ENCODE measurements at places on chromosomes 3 and 15. TPM values are rescaled to one million over a fixed set of nuclear protein-coding genes. Genes with fewer than 3 reads are reported as not detected.

Gene ACVR2B
- total RNA-seq, result 9.1 TPM

Gene COX5A
- total RNA-seq, result 241 TPM

Gene NR2E3
- total RNA-seq, result not detected

Gene RPUSD2
- total RNA-seq, result 11.3 TPM

Gene C2CD4A
- 0.46 TPM for total RNA-seq
